Activated CD4-positive, CD25-positive, alpha-beta regulatory T cell (primary cell): ENCODE measurements at places on chromosomes 1 and 21.

DNA sequence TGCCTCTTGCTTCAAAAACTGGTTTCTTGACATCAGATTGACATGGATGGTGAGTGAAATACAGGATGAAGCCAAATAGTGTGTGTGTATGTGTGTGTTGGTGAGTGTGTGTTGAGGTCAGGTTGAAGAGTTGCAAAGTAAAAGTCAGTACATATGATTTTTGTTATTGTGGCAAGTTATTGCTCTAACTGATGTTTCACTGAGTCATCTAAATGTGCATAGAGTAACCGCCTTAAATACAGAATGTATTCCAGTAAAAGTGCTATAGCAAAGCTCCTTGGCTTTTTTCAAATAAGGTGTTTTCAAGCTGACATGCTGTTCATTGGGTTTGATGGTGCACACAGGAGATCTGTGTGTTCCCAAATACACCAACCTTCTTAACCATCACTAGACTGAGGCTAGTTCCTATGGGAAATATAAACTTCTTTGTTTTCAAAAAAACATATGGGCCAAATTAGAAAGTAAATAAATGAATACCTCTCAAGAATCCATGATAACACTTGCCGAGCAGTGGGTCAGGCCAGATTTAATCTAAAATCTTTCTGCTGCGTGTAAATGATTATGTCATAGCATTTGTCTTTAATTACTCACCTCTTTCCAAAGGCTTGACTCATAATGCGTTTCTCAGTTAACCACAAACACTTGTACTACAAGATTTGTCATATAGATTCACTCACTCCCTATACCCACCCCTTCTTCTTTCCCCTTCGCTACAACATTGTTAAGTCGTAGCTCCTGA lies 151.1 kb downstream of the LYPLAL1 start:
- DNase-seq, result no peak

GRCh38 chr1:53468374-53468773 lies 9.2 kb downstream of the DMRTB1 start:
- no peak for DNase-seq

DNA sequence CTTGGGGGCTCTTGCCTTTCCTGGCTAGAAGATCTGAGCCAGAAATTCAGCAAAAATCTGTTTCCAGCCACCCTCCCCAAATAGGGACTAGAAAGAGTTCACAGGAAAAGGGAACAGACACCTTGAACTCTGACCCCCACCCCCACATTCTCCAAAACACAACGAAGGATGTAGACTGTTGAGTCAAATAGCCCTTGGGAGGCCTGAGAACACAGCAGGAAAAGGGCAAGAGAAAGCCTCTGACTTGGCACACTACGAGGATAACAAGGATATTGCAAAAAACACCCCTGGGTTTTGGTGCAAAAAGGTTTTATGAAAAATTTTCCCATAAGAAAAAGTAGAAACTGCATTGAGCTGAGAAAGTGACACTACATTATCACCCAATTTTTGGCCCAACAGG lies 1.9 kb upstream of the YRDC start:
- DNase-seq, result no peak

DNA sequence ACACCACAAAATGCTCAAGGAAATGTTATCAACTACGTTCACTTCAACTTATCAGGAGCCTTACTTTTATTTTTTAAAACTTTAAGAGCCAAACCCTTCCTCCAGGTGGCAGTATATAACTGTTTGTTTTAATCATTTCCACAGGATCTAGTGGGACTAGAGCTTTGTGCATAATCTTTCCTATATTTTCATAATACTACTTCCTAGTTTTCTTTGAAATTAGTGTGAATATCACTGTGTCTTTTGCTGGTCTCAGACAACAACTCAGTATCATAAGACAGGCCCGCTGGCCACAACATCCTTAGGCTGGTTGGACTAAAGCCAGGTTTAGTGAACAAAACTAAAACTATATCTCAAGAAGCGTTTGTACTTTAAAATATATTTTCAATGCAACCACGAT lies 145.5 kb downstream of the TIAM1 start:
- DNase-seq, result no peak

GRCh38 chr1:27099587-27100334 lies 55.2 kb downstream of the SLC9A1 start:
- no peak for DNase-seq

GRCh38 chr1:244709076-244709475 lies 56.1 kb downstream of the DESI2 start:
- no peak for DNase-seq

DNA sequence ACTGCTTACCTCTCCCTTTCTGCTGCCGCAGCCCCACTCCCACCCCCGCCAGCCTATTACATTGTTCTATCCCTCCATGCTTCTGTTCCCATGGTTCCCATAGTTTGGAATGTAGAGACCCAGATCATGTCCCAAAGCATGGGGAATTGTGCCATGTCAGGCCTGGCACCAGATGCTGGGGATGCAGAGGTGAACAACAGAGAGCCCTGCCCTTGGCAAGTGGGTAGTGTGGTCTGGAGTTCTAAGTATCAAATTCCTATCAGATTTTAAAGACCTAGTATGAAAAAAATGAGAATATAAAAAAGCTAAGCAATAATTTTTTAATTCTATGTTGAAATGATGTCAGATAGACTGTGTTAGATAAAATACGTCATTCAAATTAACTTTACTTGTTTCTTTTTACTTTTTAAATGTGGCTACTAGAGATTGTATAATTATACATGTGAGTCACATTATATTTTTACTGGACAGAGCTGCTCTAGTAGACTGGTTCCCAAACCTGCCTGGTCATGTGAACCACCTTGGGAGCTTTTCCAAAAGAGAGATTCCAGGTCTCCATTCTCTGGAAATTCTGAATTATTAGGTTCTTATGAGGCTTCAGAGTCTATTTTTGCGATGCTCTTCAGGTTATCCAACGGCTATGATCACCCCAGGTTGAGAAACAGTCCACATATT lies 113.0 kb upstream of the DAB1 start:
- DNase-seq, result no peak

DNA sequence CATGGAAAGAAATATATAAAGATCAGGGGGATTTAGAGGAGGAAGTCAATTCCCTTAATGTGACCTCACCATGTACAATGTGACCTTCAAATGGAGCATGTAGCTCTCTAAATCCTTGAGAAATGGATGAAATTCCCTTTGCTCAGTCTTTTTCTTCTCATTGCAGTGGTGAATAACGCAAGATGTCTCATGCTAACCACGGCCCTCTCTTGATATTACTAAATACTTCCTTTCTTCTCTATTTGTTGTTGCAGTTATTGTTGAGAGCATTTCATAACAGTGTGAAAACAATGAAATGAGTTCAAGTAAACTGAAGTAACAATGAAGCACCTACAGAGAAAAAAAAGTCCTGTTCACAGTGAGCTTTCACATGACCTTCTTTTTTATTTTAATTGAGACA lies 55.6 kb downstream of the ZNF281 start:
- DNase-seq, result no peak

- DNase-seq, result no peak
Measured at GRCh38 chr1:147879911-147880310, 22.7 kb upstream of the GJA8 start.

DNA sequence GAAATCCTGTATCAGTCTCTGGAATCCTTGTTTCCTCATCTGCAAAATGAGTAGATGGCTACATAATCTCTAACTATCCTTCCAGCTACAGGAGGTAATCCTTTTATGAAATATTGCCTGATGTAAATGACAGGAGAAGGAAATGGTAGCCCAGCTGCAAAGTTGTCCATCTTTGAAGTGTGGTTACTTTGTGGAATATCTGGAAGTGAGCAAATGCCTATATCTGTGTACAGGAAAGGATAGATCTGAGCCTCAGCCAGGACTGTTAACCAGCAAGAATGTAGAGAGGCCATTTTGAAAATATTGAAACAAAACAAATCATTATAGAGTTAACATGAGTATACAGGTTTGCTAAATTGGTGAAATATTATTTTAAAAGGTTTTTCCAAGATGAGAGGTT lies 74.8 kb upstream of the BMP8A start:
- no peak for DNase-seq

GRCh38 chr1:17831597-17831996 lies 76.5 kb downstream of the ACTL8 start:
- DNase-seq, result no peak

DNA sequence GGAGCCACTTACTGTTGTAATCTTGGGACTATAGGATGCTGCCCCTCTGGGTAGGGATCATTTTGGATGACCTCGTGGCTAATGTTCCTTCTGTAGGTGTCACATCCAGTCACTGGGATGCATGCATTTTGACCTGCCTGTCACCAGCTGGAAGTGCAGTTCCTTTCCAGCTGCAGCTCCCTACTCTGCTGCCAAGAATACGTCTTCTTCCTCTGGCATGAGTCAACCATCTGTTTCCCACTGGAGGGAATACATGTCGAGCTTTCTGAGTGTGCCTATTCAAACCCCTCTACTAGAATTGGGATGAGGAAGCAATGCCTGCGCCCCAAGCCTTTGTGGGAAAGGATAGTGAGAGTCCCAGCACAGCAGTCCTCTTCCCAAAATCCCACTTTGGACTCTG lies 415.5 kb upstream of the ADAMTS5 start:
- no peak for DNase-seq

GRCh38 chr1:181189691-181190363 lies 101.3 kb downstream of the IER5 start:
- peak; percentile 55 for DNase-seq

GRCh38 chr1:89590341-89591080 lies 42.4 kb upstream of the LRRC8C start:
- no peak for DNase-seq

DNA sequence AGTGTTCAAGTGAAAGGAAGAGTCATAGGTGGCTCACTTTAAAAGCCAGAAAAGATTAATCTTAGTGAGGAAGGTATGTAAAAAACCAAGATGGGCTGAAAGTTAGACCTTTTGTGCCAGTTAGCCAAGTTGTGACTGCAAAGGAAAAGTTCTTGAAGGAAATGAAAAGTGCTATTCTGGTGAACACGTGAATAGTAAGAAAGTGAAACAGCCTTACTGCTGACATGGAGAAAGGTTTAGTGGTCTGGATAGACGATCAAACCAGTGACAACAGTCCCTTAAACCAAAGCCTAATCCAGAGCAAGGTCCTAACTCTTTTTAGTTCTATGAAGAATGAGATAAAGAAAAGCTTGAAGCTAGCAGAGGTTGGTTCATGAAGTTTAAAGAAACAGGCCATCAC lies 106.4 kb downstream of the CTH start:
- no peak for DNase-seq

GRCh38 chr1:29382851-29383745 lies 146.8 kb downstream of the PTPRU start:
- DNase-seq, result no peak

DNA sequence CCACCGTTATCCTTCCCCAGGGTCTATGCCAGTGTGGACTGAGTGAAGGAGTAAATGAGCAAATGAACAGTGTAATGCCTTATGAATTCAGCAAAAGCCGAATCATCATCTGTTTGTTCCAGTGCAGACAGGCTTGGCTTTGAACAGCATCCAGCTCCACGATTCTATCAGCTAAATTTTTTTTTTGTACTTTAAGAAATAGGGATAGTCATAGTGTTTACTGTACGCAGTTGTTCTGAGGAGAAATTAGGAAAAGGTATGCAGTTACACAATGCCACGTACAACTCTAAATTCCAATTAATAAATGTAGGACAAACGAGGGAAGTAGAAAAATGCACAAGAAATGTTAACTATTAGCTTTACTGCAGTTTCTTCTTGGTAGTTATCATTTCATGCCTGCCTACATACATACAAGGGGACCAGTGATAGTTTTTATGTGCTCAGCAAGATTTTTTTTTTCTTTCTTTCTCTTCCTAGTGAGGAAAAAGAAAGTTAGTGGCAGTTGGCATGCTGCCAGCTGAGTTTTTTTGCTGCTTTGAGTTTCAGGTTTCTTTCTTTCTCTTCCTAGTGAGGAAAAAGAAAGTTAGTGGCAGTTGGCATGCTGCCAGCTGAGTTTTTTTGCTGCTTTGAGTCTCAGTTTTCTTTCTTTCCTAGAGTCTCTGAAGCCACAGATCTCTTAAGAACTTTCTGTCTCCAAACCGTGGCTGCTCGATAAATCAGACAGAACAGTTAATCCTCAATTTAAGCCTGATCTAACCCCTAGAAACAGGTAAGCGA lies at the start of gene IFI44L:
TSS of gene IFI44L (plus strand) at position 646 of the 777 bp plus-strand sequence. CDS start 7,468 bp downstream, outside the sequence.
- DNase-seq, result no peak

DNA sequence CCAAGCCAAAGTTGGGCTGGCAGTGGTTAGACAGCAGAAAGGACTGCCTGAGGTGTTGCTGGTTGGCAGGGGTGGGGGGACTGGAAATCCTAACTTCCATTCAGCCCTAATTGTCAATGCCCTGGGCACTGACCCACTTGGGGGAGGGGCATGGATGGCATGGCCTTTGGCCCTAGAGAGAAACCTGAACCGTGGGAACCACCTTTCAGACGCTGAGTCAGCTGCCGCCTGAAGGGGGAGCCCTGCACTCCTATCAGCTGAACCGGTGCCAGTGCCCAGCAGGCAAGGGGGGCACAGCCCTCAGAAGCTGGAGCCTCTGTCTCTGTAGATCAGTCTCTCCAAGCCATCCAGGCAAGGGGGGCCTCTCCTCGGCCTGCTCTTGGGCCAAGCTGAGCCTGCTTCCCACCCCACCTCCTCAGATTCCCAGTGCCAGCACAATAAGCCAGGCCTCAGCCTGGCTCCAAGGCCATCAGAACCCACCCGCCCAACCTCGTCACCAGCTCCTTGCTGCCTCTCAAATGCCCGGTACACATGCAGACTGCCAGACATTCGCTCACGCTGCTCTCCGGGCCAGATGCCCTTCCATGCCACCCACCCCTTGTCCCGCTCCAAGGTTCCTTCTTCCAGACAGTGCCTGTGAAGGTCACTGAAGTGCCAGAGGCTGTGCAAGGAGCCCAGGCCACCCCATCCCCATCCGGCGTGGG lies 11.6 kb downstream of the TINAGL1 start:
- DNase-seq, result no peak

- no peak for DNase-seq
Measured at GRCh38 chr1:173330149-173330951, 123.2 kb upstream of the TNFSF4 start.

GRCh38 chr1:7613851-7614205 lies 157.3 kb upstream of the VAMP3 start:
- no peak for DNase-seq
